Neuronal stem cell (in vitro differentiated cells): ENCODE measurements at places on chromosomes 13 and 19.
A peak's percentile ranks its signal among the peaks of the same experiment; 100 is the strongest.

DNA sequence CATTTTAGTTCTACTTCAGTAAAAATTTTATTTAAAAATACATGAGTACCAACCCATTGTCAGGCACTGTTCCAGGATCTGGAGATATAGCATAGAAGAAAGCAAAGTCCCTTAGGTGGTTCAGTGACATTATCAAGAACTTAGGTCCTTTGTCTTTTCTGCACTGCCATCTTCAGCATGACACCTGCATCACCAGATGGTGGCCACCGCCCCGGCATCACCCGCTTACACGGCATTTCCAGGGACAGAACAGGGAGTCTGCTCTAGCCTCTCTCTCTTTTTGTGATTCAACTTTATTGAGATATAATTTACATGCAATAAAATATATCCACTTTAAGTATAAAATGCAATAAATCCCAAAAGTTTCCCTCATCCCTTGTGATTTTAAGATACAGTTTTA lies 23.5 kb downstream of the DYRK1B start:
- DNase-seq, result no peak

GRCh38 chr19:56760842-56761241 lies 79.7 kb downstream of the PEG3 start:
- no peak for DNase-seq

GRCh38 chr13:99294958-99295357 lies 12.2 kb downstream of the GPR183 start:
- DNase-seq, result no peak

DNA sequence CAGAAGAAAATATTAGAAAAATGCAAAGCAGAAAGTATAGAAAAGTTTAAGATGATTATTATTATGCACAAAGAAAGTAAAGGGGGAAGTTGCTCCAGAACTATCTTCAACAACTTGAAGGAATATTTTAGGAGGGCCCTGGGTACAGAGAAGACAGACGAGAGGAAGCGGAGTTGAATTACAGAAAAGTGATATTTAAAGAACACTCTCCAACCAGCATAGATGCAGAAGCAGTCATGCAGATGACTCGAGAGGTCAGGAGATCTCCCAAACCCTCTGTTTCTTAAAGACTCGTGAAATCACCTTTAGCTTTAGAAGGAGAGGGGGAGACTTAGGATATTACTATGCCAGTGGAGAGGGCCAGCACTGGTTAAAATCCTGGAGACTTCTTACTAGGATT lies 8.5 kb upstream of the SHISA2 start:
- DNase-seq, result no peak

GRCh38 chr13:31201341-31202031 lies 1.7 kb downstream of the B3GLCT start:
- no peak for DNase-seq

DNA sequence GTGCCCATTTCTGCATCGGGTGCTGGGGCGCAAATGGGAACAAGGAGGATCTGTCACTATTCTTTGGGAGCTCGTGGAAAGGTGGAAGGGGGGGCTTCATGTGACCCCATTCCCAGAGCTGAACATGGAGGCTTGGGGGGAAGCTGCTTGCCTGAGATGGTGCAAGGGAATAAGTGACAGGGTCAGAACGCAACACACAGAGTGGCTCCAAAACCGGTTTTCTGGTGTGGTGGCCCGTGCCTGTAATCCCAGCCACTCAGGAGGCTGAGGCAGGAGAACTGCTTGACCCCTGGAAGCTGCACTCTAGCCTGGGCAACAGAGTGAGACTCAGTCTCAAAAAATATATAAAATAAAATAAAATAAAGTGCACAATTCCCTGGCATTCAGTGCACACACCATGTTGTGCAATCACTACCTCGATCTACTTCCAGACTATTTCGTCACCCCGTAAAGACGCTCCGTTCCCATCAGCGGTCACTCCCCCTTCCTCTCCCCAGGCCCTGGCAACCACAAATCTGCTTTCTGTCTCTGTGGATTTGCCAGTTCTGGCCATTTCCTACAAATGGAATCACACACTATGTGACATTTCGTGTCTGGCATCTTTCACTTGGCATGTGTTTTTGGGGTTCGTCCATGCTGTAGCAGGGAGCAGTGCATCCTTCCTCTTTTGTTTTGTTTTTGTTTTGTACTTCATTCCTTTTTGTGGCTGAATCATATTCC lies 18.2 kb upstream of the COMP start:
- no peak for DNase-seq

DNA sequence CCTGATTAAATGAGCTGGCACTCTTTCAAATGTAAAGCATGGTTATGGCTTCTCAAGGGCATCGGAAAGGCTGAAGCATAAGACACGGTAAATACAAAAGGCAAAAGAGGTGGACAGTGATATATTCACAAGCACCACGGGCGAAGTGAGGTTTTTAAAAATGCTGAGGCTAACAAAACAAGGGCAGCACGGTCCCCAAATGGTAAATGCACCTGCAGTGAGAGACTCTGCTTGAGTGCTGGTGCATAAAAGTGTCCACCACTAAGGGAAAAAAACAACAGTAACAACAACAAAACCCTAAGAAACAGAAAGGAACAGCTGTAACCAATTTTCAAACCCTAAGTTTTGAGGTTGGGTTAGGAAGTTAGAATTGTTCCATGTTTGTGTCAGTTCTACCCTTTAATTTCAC lies 234.9 kb downstream of the PCDH9 start:
- DNase-seq, result no peak

- DNase-seq, result no peak
Observed at GRCh38 chr13:102141625-102142472, 260.0 kb downstream of the FGF14 start.

GRCh38 chr19:854549-854948 lies 2.4 kb downstream of the ELANE start:
- no peak for DNase-seq

GRCh38 chr19:15161028-15161984 lies 39.5 kb downstream of the NOTCH3 start:
- no peak for DNase-seq

GRCh38 chr13:101146101-101146898 lies 270.0 kb downstream of the NALCN start:
- no peak for DNase-seq

- no peak for DNase-seq
Observed at GRCh38 chr19:38900743-38901190, 998 bp downstream of the NFKBIB start.

DNA sequence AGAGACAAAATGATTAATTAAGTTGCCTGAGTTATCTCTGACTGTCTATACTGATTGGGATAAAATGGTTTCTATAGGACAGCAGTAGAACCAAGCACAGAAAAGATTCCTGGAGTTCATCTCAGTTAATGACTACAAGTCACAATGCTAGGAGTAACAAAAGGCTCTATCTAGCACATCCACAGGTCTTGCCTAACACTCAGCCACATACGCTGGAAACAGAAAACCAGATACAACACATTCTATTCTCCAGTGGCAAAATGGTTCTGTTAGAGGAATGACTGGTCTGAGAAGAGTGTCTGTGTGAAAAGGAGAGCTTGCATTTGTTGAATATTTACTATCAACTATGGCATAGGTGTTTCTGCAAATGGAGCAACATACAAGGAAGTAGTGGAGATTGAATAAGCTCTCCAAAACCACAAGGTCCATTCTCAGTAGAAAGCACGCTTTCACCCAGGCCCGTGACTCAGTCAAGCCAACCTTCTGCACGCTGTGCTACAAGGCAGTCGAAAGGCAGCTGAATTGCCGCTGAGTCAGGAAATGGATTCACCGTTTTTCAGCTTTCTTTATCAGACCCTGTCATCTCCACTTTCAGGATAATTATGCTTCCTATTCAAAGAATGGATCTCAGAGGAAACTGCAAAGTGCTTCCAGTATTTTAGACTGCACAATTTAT lies 761.5 kb downstream of the EFNB2 start:
- no peak for DNase-seq

- no peak for DNase-seq
Observed at GRCh38 chr13:28542804-28543203, 47.9 kb upstream of the FLT1 start.

GRCh38 chr19:30428844-30429243 lies 56.7 kb downstream of the ZNF536 start:
- no peak for DNase-seq

DNA sequence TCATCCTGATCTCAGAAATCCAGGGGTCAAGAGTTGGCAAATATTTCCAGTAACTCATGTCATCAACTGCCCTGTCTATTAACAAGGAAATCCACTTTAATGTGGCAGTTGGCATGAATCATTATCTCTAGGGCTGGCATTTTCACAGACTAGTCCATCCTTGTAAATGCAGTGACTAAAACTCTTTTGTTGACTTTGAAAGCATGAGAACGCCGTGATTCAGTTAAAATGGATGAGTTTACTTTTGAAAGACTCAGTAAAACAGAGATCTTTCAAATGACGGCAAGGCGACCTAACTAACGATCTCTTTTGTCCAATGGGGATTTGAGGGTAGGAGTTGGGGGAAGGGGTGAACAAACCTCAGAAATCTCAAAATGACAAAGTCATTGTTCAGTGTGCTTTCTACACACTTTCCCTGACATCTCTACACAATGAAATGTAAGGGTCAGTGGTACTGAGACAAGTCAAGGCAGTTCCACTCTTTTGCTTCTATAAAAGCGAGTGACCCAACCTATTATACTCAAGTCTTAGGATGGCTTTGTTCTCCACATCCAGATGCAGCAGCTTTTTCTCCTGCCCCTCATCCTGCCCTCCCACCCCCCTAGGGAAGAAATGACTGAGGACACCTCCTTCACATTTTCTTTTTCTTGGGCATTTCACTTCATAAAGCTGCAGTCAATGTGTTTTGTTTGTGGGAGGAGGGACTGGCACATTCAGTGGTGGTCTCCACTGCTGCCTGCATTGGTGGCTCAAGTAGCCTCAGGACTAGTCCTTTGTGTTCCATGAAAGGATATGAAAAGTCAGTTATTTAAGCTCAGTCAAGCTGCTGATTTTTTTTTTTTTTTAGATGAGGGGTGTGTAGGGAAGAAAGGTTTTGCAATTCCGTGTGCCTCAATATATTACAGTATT lies 200.5 kb downstream of the ABCC4 start:
- DNase-seq, result peak; percentile 74

DNA sequence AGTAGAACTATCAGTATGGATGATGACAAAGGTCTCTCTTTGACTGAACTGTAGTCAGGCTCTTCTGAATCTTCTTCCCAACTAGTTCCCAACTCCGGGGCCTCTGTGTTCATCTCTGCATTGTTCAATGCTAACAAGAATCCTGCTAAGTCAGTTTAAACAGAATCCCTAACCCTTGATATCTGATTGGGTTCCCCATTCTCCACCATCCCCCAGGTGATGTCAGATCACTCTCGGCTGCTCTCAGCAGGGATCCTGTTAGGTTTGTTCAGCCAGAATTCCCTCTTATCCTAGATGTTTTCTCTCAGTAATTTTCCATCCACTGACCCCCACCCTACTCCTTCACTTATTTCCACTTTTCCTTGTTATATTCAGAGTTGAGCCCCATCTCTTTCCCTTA lies 223.6 kb downstream of the RGCC start:
- DNase-seq, result no peak

DNA sequence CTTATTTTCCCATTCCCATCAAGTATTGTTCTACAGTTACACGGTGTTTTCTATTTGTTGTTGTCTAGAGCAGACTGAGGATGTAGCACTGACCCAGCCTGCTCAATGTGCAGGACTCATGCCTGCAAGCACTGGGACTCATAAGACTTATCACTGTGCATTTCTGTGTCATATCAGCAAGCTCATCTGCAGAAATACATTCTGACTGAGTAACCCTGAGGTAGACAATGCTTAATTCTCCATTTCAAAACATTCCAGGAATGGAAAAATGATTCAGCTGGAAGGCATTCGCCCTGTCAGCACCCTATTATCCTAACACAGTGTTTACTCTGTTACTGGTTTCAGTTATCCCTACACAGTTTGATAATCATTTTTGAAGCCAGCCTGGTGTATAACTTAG lies 2506.4 kb downstream of the PCDH9 start:
- DNase-seq, result no peak

DNA sequence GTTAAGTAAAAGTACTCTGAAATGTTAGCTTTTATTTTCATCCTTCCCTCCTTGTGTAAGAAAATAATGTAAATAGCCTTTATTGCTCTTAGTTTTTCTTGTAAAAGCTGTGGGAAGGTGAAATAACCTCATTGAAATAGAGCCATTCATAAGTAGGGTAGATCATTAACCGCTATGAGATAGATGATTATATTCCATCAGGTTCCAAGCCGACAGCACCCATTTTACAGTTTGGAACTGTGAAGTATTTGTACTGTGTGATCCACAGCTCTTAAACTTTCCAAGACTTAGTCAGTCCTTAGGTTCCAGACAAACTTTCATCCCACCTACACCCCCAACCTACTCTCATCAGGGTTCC lies 216.5 kb downstream of the TSHZ3 start:
- no peak for DNase-seq

- DNase-seq, result no peak
Observed at GRCh38 chr19:49331616-49332055, 3.6 kb upstream of the CD37 start.

GRCh38 chr13:98796798-98797197 lies 44.3 kb upstream of the SLC15A1 start:
- no peak for DNase-seq

DNA sequence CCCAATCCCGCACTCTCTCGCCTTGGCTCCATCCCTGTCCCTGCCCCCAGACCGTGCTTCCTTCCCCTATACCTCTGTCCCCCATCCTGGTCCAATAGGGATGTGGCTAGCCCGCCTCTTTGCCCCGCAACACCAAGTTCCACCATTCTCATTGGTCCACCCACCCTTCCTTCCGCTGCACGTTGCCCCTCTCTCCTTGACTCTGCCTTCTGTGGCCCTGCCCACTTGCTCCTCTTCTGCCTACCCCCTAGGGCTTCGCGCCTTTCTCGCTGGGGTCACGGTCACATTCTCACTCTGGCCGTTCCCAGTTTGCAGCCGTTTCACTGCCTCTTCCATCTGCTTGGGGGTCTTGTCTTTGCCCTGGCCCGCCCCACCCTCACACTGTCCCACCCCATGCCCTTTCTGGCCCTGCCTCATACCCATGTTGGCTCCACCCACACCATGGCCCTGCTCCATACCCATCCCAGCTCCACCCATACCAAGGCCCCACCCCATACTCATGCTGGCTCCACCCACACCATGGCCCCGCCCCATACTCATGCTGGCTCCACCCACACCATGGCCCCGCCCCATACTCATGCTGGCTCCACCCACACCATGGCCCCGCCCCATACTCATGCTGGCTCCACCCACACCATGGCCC lies 4.5 kb upstream of the ARHGAP45 start:
- no peak for DNase-seq

DNA sequence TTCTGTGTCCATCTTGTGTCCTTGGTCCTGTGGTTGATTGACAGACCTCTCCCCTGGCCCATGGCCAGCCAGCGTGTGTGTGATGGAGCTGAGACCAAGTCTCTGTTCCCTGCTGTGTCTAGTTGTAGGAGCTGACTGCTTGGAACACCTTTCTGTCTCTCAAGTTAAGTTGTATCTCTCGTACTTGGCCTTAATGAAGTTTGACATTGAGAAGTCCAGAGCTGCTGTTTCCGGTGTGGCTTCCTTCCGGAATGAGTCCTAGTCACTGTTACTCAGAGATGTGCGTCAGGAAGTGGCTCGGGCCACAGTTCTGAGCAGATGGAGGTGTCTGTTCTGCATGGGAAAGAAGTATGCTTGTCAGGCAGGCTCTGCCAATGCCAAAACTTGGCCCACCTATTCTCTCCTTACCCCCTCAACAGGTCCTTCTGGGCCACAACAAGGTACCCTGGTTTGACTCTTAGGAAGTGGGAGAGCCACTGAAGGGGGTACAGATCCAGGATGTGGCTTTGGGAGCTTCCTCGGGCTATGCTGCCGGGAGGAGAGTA lies 54.3 kb downstream of the GATAD2A start:
- no peak for DNase-seq
